ENCODE measurements at places on chromosomes 1 and 21. TPM values are rescaled to one million over a fixed set of nuclear protein-coding genes. Genes with fewer than 3 reads are reported as not detected.

DNA sequence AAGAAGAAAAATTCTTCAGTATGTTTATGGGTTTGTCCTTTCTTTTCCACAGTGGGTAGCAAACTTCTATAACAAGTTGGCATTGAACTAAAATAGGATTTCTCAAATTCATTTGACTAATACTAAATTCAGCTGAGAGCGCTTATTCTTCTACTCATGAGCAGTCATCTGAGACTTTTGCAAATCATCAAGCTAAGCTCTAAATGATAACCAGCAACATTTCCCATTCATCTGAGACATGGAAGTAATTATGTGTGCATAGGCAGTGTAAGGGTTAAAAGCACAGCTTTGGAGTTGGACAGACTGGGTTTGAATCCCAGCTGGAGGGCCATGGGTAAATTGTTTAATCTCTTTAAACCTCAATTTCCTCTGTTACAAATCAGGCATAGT lies 18.3 kb upstream of the CNR2 start:
- H3K4me3 ChIP-seq, result no peak overlapping the region
- H3K36me3 ChIP-seq, result no peaks in the 10 kb centered on the region
- DNase-seq, result no peak
- no peaks in the 10 kb centered on the region for H3K4me1 ChIP-seq
- no peaks in the 10 kb centered on the region for H3K27me3 ChIP-seq

The GSTM5 gene
- 0.75 TPM for total RNA-seq

DNA sequence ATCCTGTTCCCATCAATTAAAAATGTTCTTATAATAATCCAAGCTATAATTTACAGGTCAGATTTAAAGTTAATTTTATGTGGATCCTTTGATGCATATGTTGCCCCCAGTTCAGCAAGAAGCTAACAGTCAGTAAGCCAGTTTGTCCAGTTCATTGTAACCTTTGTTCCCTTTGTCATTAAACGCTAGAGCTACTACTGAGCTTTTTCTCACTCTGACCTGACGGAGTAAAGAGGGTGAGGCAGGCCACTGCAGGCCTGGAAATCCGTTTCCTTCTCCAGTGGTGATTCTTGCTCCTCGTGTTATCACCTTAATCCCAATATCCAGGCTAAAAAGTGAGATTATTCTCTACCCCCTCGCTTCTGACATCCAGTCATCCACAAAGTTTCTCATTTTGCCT lies 10.2 kb downstream of the YBX1 start:
- H3K27me3 ChIP-seq, result no peaks in the 10 kb centered on the region
- no peak for DNase-seq
- H3K4me3 ChIP-seq, result peak overlapping the region; percentile 33

DNA sequence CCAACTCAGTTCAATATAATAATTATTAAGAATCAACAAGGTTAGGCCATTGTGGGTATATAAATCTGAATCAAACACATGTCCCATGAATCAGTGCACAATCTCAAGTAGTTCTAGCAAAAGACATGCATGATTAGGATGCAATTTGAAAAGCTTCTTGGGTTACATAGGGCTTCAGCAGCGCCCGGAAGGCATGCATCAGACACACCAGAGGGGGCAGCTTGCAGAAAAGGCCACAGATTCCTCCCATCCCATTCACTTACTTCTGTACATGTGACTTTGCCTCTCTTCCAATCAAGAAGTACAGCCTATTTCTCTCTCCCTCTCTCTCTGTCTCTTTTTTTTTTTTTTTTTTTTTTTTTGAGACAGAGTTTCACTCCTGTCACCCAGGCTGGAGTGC lies 91.8 kb downstream of the KCNN3 start:
- no peaks in the 10 kb centered on the region for H3K4me1 ChIP-seq
- H3K27ac ChIP-seq, result no peak overlapping the region
- DNase-seq, result no peak
- no peaks in the 10 kb centered on the region for H3K27me3 ChIP-seq

The EVA1B gene
- 14.1 TPM for total RNA-seq

DNA sequence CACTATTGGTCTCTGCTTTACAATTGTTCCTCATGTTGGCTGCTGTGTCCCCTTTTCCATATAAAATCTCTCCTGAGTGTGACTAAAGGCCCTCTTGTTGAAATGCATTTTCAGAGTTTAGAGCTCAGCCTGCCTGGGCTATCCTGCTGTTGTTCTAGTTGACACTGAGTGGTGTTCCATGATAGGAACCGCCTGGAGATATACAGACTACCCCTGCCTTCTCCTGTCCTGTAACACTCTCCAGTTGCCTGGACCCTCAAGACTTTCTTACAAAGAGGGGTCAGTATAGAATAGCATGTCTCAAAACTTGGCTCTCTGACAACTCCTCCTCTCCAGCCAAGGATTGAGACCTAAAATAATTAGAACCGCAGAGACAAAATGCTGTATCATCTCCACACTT lies 152.0 kb upstream of the POU3F1 start:
- no peaks in the 10 kb centered on the region for H3K4me1 ChIP-seq
- no peak overlapping the region for H3K4me3 ChIP-seq
- H3K27ac ChIP-seq, result no peak overlapping the region

The TLR5 gene
- total RNA-seq, result 0.45 TPM

The TTC22 gene
- total RNA-seq, result 0.61 TPM

DNA sequence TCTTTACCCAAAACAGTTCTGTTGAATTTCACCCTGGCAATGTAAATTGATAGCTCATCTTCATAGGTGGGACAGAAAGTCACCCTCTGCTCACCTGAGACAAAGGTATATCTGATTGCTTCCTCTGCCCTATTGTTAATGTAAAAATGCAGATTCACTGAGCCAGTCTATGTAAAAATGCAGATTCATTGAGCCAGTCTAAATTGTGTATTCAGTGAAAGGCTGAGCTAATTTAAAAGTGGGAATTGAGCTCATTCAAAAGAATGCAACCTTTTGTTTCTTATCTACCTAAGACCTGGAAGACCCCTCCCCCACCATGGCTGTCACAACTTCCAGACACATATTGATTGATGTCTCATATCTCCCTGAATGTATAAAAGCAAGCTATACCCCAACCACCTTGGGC lies 4.8 kb upstream of the MYSM1 start:
- H3K27me3 ChIP-seq, result no peaks in the 10 kb centered on the region
- peak overlapping the region; percentile 58 for H3K27ac ChIP-seq
- DNase-seq, result peak; percentile 90
- no peaks in the 10 kb centered on the region for H3K36me3 ChIP-seq
- H3K4me3 ChIP-seq, result peak overlapping the region; percentile 13
- peaks cover 8% of the 10 kb centered on the region for H3K4me1 ChIP-seq

- DNase-seq, result no peak
- H3K27ac ChIP-seq, result no peak overlapping the region
- no peaks in the 10 kb centered on the region for H3K4me1 ChIP-seq
- no peaks in the 10 kb centered on the region for H3K27me3 ChIP-seq
Observed at GRCh38 chr1:59028048-59028447, 244.2 kb upstream of the JUN start.

The ZNF695 gene
- total RNA-seq, result 25.2 TPM

DNA sequence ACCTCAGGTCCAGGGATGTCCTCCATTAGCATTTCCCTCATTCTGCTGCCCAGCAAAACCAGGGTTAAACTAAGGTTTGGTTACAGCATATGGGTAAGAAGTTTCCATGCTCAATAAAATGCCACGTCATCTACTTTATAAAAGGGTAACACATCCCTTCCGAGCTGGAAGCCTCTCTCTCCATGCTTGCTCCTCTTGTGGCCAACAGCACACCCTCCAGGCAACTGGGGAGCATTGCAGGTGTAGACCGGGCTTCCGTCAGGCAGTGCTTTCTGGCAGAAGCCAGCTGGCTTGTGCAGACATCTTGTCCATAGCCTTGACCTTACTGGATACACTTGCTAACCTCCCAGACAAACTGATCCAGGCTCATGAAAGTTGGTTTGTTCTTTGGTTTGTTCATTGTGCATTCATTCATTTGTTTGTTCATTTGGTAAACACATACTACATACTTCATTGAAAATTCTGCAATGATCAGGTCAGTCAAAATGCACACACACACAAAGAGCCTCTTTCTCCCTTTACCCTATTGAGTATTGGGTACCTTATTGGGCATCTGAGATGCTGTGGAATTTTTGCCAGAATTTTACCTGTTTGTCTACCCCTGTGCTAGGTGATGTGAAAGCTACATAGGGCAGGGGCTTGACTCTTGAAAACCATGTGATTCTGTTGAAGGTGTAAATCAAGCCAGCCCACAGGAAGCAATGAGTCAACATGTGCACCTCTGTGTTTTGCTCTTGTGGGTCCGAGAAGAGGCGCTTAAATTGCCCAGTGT lies 422.8 kb downstream of the CAMTA1 start:
- DNase-seq, result peak; percentile 93
- no peak overlapping the region for H3K4me3 ChIP-seq
- H3K27ac ChIP-seq, result no peak overlapping the region

The AXDND1 gene
- total RNA-seq, result 0.69 TPM

DNA sequence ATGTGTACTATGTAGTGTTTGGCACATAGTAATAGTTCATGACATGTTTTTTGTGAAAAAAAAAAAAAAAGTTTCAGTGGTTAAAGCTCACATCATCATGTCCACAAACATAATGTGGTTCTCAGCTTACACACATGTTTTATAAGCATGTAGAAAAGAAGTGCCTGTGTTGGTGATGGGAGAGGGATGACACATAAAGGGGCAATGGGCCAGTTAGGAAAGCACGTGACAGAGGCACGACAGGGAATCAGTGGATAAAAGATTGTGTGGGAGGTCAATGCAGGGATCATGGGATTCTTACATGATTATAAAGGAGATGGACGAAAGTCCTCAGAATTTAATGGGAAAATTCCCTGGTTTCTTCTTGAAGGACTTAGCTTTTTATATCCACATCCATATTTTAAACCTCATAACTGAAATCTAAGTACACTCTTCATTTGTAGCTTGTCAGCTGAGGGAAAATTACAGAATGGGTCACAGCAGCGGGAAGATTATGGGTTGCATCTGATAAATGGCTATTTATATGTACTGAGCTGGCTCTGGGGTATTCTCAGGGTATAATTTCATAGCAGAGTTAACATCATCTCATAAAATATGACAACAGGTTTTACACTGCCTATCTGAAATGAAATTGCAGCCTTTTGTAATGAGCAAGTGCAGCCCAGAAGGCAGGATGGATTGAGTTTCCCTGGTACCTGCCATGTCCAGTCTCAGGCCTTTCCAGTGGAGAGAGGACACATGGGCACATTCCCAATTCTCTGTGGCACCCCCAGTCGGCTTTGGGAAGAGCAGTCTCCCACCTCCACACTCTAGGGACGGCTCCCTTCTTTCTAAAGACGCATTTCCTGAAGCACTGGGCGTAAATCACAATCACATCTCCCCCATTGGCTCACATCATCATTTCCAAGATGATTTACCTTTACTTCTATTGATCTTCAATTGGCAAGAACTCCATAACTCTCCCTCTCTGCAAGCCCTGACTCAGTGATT lies 42.3 kb upstream of the NHLH2 start:
- H3K4me3 ChIP-seq, result no peak overlapping the region
- H3K27me3 ChIP-seq, result no peaks in the 10 kb centered on the region
- H3K36me3 ChIP-seq, result no peaks in the 10 kb centered on the region
- no peaks in the 10 kb centered on the region for H3K4me1 ChIP-seq

DNA sequence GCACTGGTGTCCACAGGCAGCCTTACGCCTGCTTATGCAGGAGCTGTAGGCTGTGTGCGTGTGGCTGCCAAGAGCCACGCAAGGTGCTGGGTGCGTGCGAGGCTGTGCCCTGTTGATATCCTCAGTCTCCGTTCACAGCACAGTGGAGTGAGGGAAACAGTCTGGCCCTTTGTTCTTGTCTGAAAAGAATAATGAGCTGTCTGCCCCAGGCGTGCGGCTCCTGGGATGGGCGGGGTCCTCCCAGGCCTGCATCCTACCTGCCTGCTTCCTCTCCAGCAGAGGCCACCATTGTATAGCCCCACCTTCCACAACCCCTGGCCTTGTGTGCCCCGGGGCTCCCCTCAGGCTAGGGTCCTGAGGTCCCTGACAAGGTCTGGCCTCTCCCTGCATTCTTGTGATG lies 47.0 kb upstream of the KDM4A start:
- no peak for DNase-seq
- H3K4me1 ChIP-seq, result no peaks in the 10 kb centered on the region
- H3K36me3 ChIP-seq, result peaks cover 42% of the 10 kb centered on the region
- H3K4me3 ChIP-seq, result no peak overlapping the region
- H3K27ac ChIP-seq, result no peak overlapping the region

- no peaks in the 10 kb centered on the region for H3K27me3 ChIP-seq
- H3K4me3 ChIP-seq, result no peak overlapping the region
- no peaks in the 10 kb centered on the region for H3K4me1 ChIP-seq
- no peak for DNase-seq
- no peaks in the 10 kb centered on the region for H3K36me3 ChIP-seq
- no peak overlapping the region for H3K27ac ChIP-seq
Observed at GRCh38 chr1:59788825-59789224, 25.9 kb upstream of the HOOK1 start.

DNA sequence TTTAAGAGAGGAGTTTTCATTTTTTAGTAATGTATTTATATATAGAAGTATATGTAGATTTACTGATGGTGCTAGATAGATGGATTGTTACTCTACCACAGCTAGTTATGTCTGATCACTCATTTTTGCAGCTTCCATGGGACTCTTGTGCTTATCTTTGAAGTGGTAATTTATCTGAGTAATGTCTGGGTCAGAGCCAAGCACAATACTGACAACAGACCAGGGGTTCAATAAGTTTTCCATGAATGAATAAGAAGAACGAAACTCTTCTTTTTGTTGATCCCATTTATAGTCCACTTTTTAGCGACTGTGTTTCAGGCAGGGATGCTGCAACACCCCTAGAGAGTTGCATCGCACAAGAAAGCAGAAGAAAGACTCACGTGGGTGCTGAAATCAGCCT lies 935.2 kb downstream of the PLA2G4A start:
- H3K36me3 ChIP-seq, result no peaks in the 10 kb centered on the region
- DNase-seq, result no peak
- no peaks in the 10 kb centered on the region for H3K27me3 ChIP-seq
- H3K27ac ChIP-seq, result no peak overlapping the region
- no peaks in the 10 kb centered on the region for H3K4me1 ChIP-seq

DNA sequence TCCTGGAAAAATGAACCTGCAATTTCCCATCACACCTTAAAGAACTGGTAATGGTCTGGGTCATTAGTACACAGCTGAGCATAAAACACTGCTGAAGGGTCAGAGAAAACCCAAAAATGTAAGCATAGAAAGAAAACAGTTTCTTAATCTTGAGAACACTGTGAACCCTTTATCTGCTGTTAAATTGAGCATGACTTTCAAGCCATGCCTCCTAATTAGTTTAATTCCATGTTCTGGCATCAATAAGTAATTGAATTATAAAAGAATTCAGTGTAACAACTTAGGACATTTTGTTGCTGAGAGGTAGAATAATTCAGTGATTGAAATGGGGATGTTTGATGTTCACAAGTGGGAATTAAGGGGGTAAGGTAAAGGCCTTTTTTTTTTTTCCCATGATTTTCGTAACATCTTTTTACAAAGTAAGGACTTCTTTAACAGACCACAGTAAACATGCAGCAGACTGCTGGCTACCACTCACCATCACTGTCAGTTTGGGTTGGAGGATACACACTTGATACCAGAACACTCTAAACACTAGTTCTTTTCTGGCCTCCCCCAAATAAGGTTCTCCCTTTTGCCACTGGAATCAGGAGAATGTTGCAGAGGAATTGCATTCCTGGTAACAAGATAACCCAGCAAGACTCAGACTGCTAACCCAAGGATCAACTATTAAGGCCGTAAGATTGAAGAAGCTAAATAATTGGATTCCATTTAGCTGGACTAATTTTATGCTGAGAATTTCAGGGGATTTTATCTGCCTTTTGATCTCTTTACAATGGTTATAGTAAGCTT lies 3.0 kb downstream of the RWDD3 start:
- no peaks in the 10 kb centered on the region for H3K27me3 ChIP-seq
- peak overlapping the region; percentile 67 for H3K4me3 ChIP-seq
- no peak overlapping the region for H3K27ac ChIP-seq
- peaks cover 14% of the 10 kb centered on the region for H3K4me1 ChIP-seq
- no peak for DNase-seq
- H3K36me3 ChIP-seq, result peaks cover 49% of the 10 kb centered on the region

The CTSE gene
- 0.16 TPM for total RNA-seq

The DDR2 gene
- total RNA-seq, result 0.55 TPM
